Effector CD4-positive, alpha-beta T cell (primary cell): ENCODE measurements at places on chromosomes 2 and 18.
A peak's percentile ranks its signal among the peaks of the same experiment; 100 is the strongest.

- no peak for DNase-seq
These were observed 21.0 kb upstream of the HES6 start for GRCh38 chr2:238260883-238261282.

DNA sequence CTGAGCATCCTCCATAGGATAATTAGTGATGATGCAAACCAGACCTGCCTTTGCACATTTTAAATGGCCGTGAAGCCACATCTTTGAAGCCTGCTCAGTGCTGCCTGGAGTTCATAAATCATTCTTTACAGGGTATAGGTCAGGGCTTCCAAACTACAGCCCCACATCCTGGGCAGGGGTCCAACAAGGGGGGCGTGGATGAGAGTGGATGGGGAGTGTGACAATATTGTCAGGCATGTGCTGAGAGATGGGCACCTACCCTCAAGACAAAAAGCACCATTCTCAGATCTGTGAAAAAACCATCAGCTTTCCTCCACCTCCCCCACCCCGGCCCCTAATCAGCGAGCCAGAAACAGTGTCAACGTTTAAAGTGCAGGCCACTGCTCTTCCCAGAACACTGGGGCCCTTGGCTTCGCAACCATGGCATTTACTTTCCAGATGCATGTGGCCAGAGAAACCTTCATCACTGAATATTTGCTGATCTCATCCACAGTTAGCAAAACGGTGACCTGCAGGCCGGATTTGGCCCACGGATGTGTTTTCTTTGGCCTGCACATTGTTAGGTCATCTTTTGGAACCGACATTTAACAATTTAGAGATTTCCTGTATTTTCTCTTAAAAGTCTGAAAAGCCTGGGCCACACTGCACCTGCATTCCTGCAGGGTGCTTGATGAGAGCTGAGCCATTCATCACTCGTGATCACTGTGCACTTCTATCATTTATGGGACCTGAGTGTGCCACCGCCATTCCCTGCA, 130.7 kb downstream of the ANKRD44 start:
- no peak for DNase-seq

DNA sequence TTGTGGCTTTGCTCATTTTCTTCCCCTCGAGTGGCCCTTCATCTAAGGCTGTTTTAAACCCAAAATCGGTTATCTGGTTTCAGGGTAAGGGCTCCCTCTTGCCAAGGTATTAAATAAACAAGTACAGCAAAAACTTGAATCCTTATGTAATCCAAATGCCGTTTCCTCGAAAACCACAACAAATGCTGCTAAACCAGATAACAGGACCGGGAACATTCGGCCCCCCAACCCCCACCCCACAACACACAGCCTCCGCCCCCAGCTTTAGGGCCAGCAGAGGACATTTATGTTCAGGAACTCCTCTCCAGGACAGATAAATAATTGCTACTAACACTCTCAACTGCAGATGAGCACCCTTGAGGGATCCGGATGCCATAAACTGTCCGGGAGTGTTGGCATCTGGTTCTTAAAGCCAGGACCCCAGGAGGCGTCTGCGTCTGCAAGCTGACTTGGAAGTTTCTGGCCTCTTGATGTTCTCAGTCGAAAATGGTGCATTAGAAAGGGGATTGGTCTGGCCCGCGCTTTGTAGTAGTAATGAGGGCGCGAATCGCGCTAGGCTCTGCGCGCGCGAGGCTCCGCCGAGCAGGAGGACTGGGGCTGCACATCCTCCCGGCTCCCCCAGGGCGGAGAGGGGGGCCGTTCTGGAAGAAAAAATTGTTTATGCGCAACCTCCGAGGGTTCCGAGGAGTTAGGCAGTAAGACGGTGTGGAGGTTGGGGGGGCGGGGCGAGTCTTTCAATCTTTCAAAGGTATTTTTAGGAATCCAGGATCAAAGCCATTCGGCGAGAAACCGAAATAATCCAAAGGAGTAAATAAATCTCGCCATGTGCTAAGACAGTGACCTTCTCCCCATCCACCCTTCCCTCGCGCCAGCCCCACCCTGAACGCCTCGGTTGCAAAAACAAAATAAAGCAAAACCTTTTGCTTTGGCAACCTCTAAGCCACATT, 3.9 kb upstream of the ID2 start:
- no peak for DNase-seq

DNA sequence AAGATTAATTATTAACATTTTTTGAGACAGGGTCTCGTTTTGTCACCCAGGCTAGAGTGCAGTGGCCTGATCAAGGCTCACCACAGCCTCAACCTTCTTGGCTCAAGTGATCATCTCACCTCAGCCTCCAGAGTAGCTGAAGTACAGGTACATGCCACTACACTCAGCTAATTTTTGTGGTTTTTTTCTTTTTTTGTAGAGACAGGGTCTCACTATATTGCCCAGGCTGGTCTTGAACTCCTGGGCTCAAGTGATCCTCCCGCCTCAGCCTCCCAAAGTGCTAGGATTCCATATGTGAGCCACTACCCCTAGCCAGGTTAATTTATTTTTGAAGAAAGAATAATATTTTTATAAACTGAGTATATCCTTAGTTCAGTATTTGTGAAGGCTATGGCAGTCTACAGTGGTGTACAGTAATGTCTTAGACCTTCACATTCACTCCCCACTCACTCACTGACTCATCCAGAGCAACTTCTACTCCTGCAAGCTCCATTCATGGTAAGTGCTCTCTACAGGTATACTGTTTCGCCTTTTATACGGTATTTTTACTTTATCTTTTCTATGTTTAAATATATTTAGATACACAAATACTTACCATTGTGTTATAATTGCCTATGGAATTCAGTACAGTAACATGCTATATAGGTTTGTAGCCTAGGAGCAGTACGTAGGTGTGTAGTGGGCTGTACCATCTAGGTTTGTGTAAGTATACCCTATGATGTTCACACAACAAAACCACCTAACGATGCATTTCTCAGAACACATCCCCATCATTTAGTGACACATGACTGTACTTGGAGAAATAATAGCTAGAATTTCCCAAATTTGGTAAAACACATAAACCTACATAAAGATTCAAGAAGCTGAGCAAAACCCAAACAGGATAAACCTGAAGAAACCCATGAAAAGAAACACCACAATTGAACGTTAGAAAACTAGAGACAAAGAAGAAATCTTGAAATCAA, 38.6 kb downstream of the MGAT4A start:
- no peak for DNase-seq

DNA sequence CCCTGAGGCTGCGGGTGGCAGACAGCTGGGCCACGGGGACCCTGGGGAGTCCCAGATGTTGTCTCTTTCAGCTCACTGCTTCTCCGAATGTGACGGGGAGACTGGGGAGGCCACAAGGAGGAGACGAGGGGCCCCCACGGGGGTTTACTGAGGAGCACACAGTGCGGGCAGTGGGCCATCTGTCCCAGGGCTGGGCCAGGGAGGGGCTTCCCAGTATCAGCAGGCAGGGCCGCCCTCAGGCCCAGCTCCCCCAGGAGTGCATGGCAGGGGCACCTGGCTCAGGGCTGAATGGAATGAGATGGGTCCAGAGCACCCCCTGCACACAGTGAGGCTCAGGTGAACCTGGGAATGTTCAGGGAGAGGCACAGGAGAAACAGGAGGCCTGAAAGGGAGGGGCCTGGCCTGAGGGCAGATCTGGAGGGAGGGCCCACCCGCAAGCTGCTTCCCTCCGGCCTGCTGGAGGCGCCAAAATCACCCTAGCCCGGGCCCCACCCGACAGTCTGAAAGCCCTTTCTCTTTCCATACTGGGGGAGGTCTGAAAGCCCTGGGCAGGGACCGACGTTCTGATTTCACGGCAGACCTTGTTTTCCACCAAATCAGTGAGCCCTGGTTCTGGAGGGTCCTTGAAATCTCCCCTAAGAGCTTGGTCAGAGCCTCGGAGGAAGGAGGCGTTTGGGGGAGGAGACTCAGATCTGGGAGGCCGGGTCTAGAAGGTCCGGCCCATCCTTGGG, 35.5 kb upstream of the PTMA start:
- no peak for DNase-seq

DNA sequence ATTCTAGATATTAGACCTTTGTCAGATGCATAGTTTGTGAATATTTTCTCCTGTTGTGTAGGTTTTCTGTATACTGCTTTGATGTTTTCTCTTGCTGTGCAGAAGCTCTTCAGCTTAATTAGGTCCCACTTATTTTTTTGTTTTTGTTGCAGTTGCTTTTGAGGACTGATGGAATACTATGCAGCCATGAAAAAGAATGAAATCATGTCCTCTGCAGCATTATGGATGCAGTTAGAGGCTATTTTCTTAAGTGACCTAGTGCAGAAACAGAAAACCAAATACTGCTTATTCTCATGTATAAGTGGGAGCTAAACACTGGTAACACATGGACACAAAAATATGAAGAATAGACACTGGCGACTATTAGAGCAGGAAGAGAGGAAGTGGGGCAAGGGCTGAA, 155.0 kb upstream of the HNMT start:
- DNase-seq: no peak

GRCh38 chr2:129904532-129905446, 74.7 kb upstream of the RAB6C start:
- DNase-seq: no peak

DNA sequence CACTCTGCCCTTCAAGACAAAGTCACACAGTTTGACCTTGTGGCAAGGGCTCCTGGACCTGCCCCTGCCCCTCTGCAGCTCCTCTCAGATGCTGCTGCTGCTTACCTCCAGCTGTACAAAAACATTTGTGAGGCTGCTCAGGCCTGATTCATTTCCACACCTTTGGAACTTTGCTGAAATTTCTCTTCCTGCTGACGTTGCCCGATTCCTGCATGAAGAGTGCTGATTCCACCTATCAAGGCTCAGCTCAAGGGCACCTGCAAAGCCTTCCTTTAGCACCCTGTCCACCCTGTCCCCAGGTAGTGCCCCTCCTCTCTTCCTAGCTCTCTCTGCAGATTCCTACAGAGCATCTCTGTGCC, 738.3 kb upstream of the HS6ST1 start:
- no peak for DNase-seq

DNA sequence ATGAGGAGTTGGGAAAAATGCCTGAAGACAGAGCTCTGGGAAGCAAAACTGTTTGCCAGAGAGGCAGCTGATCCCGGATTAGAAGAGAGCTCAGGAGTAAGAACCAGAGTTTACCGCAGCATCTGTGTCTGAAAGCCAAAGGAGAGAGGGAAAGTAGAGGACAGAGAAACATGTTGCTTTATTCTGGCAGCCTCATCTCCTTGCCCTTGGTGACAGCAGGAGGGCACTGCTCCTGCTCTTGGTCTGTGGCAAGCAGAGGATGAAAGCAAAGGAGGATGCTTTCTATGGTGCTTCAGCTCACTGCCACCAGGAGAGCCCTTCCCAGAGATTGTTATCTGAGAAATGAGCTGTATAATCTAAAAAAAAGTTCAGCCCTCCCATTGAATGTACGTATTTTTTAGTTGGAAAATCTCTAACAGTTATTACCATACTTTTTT, 7.7 kb downstream of the SLC1A4 start:
- DNase-seq: no peak

DNA sequence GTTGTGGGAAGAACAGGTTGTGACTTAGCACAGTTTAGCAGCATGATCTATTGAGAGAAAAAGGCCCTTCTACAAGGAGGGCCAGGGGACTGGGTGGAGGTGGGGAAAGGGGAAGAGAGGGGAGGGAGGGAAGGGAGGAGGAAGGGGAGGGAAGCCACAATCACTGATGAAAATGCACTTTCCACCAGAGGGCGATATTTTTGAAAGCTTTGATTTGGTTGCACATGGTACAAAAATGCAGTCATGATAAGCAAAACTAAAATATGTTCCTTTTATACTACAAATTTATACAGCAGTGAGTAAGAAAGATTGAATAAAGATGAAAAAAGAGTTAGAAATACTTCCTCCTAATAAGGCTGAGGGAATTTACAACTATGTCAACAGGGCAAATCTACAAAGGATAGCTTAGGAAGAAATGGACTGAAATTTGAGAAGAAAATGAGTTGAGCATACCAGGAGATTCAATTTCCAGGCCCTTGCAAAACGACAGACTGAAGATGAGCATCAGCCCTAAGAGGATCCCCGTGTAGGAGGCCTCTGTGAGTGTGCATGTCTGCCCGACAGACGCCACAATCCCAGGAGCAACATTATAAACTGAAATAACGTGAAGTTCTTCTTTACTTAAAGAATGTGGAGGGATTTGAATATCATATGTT, 17.2 kb downstream of the SH3YL1 start:
- DNase-seq: peak; percentile 19

DNA sequence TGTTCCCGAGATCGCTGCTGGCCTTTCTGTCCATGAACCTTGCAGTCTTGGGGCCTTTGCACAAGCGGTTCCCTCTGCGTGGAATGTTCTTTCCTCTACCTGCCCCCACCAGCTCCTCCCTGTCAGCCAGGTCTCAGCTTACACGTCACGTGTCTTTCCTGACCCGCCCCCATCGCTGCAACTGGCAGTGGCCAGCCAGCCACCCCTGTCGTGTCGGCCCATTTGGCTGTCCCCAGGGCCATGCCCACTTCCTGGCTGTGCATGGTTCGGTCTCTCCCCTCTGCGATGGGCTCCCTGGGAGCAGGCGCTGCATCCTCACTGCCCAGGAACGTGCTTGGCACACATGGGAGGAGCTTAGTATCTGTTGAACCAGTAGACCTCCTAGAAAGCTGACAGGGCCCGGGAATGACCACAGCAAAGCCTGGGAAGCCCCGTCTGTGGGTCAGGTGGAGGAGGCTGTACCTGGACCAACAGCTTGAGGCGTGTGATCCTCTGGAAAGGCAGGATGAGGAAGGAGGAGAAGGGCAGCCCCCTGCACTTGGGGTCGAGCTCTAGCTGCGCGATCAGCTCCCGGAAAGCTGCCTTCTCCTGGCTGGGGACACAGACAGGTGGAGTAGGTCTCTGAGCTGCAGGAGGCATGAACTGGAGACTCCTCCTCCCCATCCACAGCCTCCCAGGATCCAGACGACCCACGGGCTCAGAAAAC, 21.0 kb downstream of the SNORC start:
- DNase-seq: no peak

DNA sequence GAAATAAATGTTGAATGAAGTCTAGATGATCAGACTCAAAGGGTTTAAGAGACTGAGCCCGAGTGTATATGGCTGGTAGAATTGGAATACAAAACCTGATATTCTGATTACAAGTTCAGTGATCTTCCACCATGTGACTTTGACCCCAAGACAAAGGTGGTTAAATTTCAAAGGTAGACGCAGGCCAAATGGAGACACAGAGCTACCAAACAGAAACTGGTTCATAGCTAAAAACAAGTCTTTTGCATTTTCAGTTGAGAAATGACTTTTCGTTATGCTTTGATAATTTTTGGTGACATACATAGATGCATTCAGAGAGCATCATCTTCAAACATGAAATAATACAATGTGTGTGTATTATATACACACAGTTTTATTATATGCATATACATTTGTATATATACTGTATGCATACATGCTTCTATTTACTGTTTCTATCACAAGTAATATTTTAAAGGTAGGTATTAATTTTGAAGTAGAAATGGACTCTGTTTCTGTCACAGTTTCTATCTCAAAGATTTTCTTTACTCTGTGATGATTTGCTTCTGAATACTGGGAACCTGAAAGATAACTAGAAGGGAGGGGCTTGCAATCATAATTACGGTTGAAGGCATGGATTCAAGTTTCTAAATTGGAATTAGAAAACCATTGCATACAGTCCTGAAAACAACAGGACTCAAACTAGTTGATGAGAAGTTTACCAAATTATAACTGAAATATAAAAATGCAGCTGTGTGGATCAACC, 142.3 kb downstream of the ABCA12 start:
- no peak for DNase-seq

- no peak for DNase-seq
These were observed 96.5 kb upstream of the BOD1L2 start for GRCh38 chr18:57050310-57050949.

- DNase-seq: no peak
These were observed 226.0 kb upstream of the TANK start for GRCh38 chr2:160934263-160934662.

GRCh38 chr2:207291625-207292252, 126.0 kb upstream of the KLF7 start:
- no peak for DNase-seq
